Endodermal cell (in vitro differentiated cells): ENCODE measurements at places on chromosomes 5 and 9.

- peak; percentile 92 for DNase-seq
Measured at GRCh38 chr5:42756606-42757601, at the start of gene CCDC152. Gene CCDC152, plus strand, starts transcription at chr5:42756818. Its CDS starts 2,304 bp downstream, at chr5:42759122.

GRCh38 chr5:179244044-179244443, 101.2 kb downstream of the ADAMTS2 start:
- DNase-seq, result no peak

GRCh38 chr9:134634667-134635230, 6.9 kb upstream of the COL5A1 start:
- peak; percentile 24 for DNase-seq

- DNase-seq, result no peak
Measured at GRCh38 chr9:87157366-87158031, 210.2 kb upstream of the GAS1 start.

GRCh38 chr5:125277494-125278154, 531.2 kb upstream of the ZNF608 start:
- no peak for DNase-seq

- DNase-seq, result no peak
Measured at GRCh38 chr5:58040044-58040443, 419.8 kb downstream of the PLK2 start.

DNA sequence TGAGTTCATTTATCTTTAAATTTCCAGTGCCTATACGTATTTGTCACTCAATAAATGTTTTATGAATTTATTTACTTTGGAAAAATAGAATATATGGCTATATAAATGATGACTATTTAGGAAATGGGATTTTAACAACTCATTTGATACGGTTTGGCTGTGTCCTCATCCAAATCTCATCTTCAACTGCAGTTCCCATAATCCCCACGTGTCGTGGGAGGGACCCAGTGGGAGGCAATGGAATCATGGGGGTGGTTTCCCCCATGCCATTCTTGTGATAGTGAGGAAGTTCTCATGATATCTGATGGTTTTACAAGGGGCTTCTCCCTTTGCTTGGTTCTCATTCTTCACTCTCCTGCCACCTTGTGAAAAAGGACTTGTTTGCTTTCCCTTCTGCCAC, 187.6 kb upstream of the EFNA5 start:
- DNase-seq, result no peak

GRCh38 chr5:3886524-3887451, 291.2 kb downstream of the IRX1 start:
- DNase-seq, result no peak

DNA sequence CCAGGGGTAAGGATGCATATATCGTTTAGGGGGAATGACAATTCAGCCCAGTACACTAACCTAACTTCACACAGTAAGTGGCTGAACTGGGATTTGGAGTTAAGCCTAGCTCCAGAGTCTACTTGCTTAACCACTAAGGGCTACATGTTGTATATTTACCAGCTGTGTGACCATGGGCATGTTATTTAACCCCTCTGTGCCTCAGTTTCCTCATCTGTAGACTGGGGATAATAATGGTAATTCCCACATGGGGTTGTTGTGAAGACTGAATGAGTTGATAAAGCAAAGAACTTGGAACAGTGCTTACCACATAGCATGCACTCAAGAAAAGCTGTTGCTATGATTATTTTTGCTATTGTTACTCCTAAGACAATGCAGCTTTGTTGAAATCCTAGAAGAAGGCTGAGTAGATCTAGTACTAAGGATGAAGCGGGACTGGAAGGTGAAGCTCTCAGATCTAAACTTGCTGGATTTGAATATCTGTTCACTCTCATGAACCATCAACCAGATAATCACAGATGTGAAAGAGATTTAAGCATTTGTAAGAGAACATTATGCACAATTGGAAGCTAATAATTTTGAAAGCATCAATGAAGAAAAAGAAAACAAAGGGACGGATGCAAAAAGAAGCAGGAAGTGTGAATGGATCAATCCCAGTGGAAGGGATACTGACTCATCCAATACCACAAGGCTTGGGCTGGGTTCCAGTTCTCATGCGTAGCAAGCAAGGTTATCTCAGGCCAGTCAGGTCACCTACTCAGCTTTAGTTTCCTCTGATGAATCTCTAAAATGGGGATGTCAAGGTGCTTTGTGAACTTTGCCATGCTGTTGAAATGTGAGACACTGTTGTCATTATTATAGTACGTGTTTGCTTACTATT, 78.5 kb upstream of the TBC1D2 start:
- DNase-seq, result no peak

DNA sequence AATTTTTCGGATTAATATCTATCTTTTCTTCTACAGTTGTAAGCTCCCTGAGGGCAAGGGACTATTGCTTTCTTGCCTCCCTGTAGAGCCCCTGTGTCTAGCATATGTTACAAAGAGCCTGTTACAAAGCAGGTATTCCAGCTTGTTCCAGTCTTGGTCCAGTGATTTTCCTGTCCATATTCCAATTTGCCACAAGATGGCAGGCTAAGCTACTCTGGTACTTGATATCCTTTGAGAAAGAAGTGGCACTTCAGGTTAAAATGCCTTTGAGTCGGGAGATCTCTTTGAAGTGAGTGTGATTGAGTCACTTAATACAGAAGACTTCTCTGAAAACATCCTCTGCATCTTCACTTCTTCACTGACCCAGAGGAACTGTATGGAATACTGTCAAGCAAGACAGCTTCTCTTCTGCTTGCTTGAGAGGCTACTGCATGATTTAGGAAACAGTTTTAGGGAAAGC, 24.5 kb downstream of the CAVIN4 start:
- DNase-seq, result peak; percentile 86
